Activated CD4-positive, alpha-beta T cell treated with anti-CD3 and anti-CD28 coated beads for 4 hours (primary cell): ENCODE measurements at places on chromosomes 11 and 22.

DNA sequence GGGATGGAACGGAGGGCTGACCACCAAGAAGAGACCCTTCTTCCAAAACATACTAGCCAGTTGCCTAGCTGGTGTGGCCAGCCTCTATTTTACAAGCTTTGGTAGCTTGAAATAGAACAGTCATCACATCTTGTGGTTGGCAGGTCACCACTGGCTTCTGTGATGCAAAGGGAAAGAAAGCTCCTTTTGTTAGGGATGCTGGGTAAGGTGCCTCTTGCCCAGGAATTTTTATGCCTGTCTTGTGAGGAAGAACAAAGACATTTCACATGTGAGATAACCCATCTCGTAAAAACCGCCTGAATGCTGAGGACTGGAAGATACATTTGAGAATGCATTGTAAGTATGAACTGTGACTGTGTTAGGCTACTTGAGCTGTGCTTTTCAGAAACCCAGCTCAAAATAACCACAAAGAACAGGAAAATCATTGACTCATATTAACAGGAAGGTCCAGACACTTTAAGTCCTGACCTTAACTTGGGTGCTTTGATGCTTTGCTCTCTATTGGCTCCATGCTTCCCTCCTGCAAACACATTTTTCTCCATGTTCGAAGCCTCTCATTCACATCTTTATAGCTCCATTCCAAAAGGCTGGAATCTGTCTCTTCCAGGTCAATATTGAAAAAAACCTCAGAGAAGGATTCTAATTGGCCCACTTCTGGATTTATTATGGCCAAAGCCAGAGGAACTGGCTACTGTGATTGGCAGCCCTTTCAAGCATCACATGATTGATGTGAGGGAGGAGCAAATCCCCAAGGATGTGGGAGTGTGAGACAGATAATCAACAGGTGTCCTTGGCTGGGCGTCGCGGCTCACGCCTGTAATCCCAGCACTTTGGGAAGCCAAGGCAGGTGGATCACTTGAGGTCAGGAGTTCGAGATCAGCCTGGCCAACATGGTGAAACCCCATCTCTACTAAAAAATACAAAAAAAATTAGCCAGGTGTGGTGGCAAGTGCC, 53.9 kb downstream of the MICAL2 start:
- DNase-seq = no peak

- DNase-seq = no peak
Observed at GRCh38 chr22:42805016-42805997, 51.8 kb downstream of the ARFGAP3 start.

DNA sequence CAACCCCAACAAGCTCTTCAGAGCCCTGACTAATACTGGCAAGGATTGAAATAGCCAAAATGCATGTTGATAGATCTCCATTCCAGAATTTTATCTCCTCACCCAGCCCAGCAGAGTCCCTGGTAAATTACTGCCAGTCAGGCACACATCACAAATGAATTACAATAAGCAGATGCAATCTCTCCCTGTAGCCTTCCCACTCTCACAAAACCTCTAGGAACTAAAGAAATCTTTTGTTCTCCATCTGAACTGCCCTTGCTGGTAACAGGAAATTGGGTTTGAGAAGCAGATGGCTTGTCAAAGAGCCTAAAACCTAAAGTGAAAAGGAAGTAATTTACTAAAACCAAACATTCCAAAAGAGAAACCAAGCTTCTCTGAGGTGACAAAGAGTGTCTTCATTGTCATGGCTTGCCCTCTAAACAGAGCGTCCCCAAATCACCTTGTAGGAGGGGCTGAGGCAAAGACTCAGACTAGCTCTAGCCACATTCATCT, 59.5 kb downstream of the FAM168A start:
- DNase-seq = no peak

DNA sequence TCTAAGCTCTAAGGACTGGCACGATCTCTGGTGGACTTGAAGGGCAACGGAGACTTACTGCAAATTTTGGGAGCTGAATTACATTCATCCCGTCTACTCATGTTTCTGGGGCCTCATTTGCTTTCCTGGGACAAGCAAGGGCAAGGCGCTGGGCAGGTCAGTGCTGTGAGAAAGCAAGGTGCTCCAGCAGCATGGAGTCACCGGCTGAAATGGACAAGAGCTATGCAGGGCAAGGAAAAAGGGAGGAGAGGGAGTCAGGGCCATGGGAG, 25.6 kb downstream of the FLI1 start:
- DNase-seq = no peak

- no peak for DNase-seq
Observed at GRCh38 chr22:28893810-28894209, 10.4 kb downstream of the ZNRF3 start.

- DNase-seq = no peak
Observed at GRCh38 chr11:78168539-78169477, 19.6 kb downstream of the KCTD21 start.

- DNase-seq = no peak
Observed at GRCh38 chr11:108431997-108432396, 35.3 kb downstream of the C11orf65 start.

DNA sequence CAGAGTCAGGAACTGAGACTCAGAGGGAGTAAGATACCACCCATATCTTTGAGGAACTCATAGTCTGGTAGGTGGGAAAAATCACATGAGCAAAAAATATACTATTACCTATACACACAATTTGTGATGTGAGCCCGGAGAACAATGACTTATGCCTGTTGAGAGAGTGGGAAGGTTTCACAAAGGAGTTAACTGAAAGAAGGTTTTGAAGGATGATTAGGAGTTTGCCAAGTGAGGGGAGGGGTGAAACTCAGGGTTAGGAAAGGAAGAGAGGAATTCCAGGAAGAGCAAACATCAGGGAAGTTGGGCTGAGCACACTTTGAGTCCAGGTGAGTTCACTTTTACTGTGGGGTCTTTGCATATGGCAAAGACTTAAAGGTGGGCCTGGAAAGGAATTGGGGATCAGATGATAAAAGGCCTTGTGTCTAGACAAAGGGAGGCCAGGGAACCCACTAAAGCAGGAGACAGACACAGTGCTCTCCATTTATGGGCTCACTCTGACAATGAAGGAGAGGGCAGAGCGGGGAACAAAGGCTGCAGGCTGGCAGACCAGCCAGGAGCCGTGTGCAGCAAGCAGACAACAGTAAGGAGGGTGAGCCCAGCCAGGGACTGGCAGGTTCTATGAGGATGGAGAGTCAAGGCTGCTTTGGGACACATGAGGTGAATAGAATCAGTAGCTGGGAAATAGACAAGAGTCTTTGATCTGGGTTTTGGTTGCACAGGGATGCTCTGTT, 33.1 kb downstream of the TSPAN18 start:
- no peak for DNase-seq

GRCh38 chr11:75850787-75851186, 35.8 kb downstream of the UVRAG start:
- no peak for DNase-seq

- no peak for DNase-seq
Observed at GRCh38 chr22:48090332-48090672, 1327.9 kb downstream of the TBC1D22A start.

- no peak for DNase-seq
Observed at GRCh38 chr11:87894961-87895360, 280.3 kb downstream of the RAB38 start.

DNA sequence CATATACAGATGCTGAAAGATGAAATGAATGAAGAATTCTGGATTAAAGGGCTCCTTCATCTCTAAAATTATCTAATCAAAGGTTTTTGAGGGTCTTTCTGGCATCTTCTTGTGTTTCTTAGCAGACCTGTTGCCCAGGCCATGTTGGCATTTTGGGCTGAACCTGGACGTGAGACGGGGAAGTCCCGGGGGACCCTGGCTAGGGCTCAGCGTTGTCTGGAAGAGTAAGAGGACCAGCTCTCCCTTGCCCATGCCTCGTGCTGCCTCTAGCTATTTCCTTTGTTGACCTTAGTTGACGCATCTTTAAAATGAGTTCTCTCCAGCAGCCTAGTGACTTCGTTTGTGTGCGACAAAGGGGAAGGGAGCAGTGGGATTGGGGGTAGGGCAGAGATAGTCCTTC, 152.2 kb downstream of the ST3GAL4 start:
- no peak for DNase-seq

DNA sequence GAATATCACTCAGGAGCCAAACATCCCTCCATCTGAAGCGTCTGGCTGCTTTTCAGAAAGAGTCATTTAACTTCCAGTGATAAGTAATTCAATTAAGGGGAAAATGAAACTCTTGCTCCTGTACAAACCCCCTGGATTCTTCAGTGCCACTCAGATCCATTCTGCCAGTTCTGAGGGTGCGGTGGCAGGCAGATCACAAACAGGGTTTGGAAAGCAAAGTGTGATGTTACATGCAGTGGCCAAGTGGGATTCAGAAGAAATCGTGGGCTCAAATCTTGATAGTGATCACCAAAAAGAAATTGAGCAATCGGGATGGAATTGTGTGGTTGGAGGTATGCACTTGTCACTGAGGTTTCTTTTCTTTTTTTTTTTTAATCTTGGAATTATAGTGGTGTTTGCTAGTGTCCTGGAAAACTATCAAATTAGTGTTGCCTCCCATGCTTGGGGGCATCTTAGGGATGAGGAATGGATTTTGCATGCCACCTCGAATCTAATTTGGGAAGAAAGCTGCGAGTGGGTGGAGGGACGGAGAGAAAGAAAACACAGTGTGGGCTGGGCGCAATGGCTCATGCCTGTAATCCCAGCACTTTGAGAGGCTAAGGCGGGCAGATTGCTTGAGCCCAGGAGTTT, 22.5 kb upstream of the RTL6 start:
- DNase-seq = no peak

- no peak for DNase-seq
Observed at GRCh38 chr11:67998150-67999045, 5.5 kb downstream of the UNC93B1 start.
